GDM1 (cell line): ENCODE measurements at places on chromosomes 5 and 9.

- no peak for DNase-seq
Measured at GRCh38 chr9:18728642-18729041, 254.7 kb downstream of the ADAMTSL1 start.

DNA sequence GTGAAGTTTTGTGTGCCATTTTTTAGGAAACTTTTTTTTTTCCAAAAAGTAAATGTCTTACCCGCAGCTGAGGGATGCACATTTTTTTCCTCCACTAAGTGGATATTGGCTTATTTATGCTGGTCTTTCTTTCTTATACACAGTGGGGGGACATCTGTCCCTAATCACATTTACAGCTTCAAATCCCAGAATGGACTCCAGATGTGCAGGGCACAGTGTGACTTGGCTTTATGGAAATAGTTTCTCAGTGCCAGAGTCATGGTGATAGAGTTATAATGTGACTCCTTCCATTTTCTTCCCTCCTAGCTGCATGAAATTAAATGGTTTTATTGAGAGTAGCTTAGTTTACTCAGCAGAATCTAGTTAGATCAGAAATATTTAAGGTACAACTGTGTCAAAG is 66.5 kb downstream of the SV2C start:
- no peak for DNase-seq

DNA sequence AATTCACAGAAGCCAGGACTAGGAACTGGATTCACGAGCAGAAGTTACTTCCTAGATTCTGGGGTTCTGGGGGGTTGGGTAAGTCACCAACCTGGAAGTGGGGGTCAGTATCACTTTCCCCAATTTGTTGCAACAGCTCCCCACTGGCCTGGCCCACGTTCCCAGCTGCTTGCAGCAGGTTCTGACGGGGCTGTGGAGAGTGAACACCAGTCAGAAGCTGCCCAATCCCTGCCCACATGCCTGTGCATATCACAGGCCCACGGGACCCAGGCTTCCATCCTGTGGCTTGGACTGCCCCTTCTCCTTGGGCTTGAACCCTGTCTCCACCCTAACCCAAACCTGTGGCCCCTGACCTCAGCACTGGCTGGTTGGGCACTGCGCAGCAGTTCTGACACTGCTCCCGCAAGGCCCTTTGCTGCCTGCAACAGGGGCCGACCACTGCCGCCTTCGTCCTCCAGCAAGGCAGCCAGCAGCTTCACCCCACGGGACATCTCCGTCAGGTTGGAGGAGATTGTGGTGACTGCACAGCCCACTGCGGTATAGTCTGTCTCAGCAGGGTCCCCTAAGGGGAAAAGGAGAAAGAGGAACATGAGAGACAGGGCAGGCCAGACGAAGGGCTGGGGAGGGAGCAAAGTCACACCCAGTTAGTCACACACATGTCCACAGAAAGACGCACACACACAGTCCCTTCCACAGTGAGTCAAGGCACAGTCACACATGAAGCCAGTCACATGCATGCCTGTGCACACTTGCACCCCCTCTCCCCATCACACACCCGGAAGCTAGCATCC is 13.1 kb downstream of the TLN1 start:
- no peak for DNase-seq

DNA sequence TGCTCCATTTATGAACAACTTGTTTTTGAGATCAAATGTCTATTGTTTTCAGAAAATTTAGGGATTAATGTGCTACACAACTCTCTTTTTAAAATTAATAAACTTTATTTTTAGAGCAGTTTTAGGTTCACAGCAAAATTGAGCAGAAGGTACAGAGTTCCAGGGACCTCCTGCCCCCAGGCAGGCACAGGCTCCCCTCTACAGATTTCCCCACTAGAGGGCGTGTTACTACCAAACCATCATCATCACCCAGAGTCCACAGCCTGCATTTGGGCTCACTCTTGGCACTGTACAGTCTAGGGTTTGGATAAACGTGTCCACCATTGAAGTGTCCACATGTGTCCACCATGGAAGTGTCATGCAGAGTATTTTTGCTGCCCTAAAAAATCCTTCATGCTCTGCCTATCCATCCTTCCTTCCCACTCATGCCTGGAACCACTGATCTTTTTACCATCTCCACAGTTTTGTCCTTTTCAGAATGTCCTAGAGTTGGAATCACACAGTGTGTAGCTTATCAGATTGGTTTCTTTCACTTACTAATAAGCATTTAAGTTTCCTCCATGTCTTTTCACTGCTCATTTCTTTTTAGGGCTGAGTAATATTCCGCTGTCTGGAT is 61.7 kb downstream of the MRPL36 start:
- DNase-seq = no peak

GRCh38 chr5:115842089-115842935 is 577 bp downstream of the AP3S1 start:
- DNase-seq = peak; percentile 65

DNA sequence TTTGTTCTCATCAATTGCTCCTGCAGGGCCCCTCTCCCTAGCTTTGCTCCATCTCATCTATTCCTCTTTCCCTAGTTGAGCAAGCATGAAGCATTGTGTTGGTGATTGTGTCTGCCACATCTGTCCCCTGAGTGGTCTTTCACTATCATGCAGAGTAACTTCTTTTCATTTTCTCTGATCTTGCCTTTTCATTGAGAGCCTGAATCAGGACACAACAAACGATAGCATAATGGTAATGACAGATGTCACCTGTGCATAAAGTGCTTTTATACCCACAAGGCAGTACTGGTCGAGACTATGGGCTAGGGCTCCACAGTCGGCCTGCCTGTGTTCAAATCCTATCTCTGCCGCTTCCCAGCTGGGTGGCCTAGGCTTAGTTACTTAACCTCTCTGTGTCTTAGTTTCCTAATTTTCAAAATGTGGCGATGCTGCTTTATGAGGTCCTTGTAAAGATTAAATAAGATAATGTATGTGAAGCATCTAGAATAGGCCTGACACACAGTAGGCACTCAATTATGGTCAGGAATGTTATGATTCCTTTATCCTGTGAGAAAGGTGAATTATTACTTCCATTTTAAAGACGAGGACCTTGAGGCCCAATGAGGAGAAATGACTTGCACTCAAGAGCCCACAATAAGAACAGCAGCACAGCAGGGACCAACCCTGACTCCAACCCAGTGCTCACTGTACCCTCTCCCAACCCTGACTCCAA is 137.1 kb upstream of the ZNF618 start:
- DNase-seq = no peak

GRCh38 chr5:14123974-14124482 is 19.1 kb upstream of the TRIO start:
- no peak for DNase-seq

DNA sequence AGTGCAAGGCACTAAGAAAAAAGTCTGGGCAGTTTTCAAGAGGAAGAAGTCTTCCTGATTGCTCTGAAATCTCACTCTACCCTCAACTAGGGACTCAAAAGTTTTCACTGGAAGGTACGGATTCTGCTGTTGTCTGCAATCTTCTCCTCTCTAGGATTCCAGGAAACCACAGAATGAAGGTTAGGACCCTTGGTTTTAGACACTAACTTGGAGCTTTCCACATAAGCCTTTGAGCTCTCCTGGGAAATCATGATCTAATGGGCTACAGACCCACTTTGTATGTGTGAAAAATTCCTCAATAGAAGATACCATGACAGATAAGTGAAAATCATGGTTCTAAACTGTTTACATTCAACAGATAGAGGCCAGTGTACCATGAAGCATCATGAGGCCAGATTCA is 265.1 kb downstream of the PSAT1 start:
- no peak for DNase-seq

DNA sequence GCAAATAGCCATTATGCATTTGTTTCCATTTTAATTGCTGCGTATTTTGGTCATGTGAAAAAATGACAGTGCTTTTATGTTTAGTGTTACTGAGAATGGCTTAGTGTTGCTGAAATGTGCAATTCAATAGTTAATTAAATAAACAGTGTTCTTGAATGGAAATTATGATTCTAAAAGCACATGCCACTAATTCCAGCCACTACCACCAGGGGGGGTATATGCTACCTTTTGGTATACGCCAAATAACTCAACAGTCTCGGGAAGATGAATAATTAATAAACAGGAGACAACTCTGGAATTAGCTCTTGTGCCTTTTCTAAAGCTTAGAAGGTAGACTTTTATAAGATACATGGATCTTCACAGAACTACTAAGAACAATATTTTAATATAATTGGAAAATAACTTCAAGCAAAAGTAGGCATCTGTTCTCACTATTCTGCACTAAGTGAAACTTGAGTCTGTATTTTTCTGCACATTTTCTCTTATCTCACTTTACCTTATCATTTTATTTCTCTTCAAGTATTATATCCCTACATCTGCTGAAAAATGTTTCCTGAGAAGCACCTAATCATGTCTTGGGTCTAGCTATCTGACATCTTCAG is 83.5 kb upstream of the MINAR2 start:
- no peak for DNase-seq

- no peak for DNase-seq
Measured at GRCh38 chr5:24817966-24818365, 173.2 kb upstream of the CDH10 start.

DNA sequence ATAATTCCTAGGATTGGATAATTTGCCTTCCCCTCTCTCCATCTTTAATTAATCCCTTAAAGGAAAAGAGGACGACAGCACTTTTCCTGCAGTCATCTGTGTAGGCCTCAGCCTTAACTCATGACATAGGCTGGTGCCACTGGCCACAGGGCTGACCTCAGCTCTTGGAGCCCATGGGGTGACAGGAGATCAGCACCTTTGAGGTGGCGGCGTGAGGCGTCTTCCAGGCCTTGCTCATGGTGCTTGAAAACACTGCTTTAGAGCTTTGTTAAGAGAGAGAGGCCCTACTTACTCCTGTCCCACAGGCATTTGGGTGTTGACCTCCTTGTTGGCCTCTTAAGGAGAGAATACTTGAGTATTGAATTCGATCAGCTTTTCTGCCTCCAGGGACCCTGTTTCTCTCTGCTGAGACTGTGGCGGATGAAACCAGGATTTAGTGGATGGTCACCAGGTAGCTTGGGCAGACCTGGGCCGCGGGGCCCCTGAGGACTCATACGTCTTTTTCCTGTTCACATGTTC is 23.4 kb downstream of the TENT4A start:
- no peak for DNase-seq

DNA sequence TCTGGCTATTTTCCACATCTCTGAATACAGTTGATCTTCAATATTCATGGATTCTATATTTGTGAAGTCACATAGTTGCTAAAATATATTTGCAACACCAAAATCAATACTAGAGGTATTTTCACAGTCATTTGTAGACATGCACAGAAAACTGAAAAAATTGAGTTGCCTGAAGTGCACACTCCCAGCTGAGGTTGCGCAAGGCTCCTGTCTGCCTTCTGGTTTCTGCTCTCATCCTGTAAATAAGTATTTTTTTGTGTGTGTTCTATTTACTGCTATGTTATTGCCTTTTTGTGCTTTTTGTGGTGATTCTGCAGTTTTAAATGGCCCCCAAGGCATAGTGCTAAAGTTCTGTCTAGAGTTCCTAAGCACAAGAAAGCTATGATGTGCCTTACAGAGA is 371.1 kb upstream of the GRAMD2B start:
- no peak for DNase-seq

DNA sequence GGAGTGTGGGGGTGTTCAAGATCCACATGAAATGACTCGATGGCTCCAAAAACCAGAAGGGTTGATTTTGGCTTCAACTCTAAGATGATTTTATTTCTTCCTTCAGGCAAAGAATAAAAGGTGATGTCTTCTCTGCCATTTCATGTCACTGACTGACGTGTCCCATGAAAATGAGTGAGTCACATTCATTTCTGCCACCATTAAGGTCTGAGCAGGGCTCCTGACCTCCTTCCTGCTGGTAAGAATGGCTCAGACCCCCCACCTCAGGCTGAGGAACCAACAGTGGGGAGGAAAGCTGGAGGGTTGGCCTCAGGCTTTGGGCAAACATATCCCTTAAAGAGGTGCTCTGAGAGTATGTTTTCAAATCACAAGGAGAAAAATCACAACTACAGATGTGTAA is 53.9 kb upstream of the ZNF354A start:
- no peak for DNase-seq

GRCh38 chr5:117165068-117165467 is 590.4 kb upstream of the SEMA6A start:
- no peak for DNase-seq

- no peak for DNase-seq
Measured at GRCh38 chr9:73155377-73155776, 3.7 kb downstream of the ANXA1 start.

DNA sequence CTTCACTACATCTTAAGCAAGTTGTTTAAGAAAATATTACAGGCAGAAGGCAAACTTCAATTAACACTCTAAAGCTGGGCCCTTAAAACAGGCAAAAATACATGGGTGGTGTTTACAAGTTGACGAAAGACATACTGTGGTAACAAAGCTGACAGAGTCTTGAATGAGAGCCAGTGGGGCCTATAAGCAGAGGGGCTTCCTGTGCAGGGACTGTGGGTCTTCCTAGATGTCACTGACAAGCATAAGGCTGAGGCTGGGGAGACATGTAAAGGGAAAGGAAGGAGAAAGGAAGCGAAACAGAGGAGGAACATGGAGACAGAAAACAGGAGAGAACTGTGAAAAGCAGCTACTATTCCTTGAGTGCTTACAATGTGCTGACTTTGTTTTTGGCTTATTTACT is 308.0 kb upstream of the RPS23 start:
- DNase-seq = no peak

GRCh38 chr9:97934321-97935115 is 3.5 kb downstream of the HEMGN start:
- DNase-seq = peak; percentile 23

- DNase-seq = no peak
Measured at GRCh38 chr9:100730086-100730485, 152.2 kb downstream of the CAVIN4 start.

GRCh38 chr5:73357576-73357975 is 91.0 kb downstream of the FOXD1 start:
- DNase-seq = no peak

- no peak for DNase-seq
Measured at GRCh38 chr5:150340614-150341255, 16.8 kb upstream of the TCOF1 start.
